T-helper 22 cell (primary cell): ENCODE measurements at places on chromosomes 7 and 10.

DNA sequence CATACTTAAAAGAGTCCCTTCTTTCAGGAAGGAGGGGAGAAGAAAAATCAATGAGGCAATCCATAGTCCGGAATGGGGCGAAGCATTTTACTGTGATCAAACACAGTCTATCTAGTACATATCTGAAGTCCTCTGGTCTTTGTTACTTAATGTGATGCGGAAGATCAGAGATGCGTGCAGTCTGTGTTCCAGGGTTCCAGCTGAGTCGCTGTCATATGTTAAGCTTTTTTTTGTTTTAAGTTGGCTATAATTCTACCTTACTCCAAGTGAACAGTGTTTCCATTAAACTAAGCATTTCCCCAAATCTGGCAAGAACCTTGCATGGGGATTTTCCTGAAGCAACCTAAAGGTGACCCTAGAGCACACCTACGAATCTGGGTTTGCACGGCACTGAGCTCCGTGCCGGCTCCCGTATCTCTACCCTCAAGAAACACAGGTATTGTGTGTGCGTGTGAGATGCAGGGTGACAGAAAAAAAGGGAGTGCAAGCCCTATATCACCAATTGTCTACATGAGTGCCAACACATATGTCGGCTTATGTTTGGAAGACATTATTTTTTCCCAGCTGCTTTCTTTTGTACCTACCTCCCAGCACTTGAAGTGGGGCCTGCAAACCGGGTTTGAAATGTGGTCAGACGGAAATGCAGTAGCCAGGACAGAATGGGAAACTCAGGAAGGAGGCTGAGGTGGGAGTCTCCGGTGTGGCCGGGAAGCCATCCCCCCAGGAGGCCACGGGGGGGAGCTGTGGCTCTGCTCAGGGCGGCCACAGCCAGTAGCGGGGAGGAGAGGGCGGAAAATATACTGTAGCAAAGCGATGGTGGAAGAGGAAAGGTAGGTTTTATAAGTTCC, 435.8 kb upstream of the MGMT start:
- DNase-seq = no peak

DNA sequence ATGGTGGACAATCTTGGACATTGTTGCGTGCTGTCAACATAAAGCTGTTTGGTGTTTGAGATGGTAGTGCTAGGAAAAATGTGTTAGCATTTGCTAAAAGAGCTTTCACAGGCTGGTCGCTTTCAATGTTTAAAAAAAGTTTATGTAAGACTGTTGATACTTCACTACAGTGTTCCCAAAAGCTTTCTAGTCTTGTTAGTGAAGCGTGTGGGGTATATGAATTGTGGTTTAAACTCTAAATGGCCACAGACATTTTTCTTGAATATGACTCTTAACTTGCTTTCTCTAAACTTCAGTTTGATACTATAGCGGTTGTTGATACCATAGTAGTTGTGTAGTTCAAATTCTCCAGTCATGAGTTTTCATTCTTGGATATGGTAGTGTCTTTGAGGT, 44.9 kb downstream of the MCU start:
- DNase-seq = no peak

- DNase-seq = no peak
Observed at GRCh38 chr7:32094516-32094915, 24.3 kb upstream of the PDE1C start.

DNA sequence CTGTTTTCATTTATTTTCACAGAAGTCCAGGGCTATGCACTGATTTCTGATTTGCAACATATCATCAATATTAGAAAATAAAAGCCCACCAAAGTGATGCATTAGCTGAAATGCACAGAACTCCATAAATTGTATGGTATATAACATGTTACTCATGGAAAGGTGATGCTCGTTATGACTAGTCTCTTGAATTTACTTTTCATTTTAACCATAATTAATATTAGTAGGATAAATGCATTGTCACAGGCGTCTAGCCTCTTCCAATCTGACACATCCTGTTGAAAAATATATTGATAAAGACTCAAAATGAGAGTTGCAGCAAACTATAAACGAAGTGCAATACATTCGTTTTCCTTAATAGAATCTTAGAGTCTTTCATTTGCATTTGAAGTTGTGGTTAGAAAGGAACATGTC, 92.4 kb downstream of the CPED1 start:
- DNase-seq = no peak

DNA sequence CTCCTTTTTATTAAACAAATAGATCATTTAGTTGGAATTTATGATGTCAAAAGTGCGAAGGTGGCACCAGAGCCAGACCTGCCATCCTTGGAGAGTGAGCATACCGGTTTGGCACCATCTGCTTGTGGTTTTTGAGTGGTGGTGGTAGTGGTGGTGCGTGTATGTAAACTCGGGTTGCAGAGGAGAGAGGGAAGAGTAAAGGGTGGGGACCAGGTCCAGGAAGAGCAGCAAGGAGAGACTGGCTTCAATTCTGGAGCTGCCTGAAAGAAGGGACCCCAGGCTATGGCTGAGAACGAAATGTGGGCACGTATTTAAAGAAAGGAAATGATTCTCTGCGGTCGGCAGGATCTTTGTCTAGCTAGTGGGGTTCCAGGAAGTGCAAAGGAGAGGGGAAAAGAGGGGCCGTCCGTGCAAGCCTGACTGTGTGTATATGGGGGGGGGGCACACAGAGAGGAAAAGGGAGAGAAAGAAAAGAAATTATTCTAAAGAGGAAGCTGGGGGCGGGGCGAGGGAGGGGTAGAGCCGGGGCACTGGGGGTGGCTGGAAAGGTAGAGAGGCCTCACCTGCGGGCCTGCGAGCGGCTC, 448 bp upstream of the GOLGA7B start:
- no peak for DNase-seq

DNA sequence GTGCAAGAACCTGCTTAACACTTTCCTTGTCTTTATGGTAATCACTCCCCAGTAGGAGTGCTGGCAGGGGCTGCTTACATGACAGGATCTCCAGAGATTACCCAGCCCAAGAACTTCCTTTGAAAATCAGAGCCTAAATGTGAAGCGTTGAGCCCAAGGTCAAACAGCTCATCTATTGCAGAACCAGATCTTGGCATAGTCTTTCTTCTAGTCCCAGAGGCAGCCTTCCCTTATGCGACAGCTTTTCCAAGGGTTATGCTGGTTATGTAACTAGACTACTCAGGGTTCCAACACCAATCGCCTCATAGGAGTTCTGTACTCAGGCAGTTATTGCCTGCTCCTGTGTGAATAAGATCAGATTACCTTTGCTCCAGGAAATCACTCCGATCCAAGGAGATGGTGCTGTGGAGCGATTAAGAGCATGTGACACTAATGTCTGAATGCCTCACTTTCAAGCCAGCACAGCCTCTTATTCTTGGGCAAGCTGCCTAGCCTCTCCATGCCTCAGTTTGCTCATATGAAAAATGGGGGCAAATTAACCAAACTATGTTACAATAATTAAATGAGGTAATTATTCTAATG, 8.4 kb upstream of the LGI1 start:
- DNase-seq = no peak
